Thoracic aorta (tissue), 2 donors: ENCODE measurements at places on chromosomes 6 and 20. TPM values are rescaled to one million over a fixed set of nuclear protein-coding genes. Genes with fewer than 3 reads are reported as not detected.

Gene CYP39A1
- 0.68 TPM for total RNA-seq

- DNase-seq: no peak
Observed at GRCh38 chr20:10557685-10558084, 116.1 kb downstream of the JAG1 start.

DNA sequence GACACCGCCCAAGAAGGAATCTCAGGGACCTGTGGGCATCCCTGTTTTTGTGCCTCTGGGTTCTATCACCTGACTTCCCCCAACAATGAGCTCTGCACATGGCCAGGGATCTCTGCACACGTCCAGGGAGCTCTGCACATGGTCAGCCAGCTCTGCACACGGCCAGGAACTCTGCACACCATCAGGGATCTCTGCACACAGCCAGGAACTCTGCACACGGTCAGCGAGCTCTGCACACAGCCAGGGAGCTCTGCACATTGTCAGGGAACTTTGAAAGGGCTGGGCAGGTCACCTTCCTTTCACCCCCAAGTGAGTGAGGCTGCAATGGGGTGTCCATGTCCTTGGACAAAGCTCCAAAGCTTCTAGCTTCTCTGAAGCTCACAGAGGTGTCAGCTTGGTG, 5.2 kb upstream of the SLCO4A1 start:
- no peak for DNase-seq

GRCh38 chr20:37356387-37356786, 10.4 kb downstream of the SRC start:
- peak; percentile 60 for DNase-seq

DNA sequence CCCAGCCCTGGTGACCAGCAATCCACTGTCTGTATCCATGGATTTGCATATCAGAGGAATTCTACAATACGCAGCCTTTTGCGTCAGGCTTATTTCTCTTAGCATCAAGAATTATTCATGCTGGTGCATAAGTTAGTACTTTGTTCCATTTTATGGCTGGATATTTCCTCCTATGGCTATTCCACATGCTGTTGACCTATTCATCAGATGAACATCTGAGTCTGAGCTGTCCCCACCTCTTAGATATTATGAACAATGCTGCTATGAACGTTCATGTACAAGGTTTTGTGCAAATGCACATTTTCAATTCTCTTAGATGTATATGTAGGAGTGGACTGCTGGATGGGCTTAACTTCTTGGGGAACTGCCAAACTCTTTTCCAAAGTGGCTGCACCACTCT, 79.0 kb upstream of the CST7 start:
- DNase-seq: no peak

DNA sequence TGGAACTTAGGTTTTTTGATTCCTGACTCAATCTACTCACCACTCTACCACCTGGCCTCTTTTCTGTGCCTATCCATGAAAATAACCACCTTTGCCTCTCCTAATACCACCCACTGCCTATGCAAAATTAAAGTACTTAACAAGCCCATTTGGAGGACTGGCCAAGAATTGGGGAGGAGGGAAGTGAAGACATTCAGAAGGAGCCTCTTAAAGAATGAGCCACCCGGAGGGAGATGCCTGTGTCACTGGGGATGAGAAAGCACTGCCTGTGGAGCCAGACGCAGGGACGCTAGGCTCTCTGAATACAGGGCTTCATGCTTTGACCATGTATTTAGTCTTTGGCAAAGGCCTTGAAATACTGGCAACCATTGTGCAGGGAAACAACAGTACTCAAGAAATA, 40.0 kb upstream of the MRPS10 start:
- DNase-seq: no peak

DNA sequence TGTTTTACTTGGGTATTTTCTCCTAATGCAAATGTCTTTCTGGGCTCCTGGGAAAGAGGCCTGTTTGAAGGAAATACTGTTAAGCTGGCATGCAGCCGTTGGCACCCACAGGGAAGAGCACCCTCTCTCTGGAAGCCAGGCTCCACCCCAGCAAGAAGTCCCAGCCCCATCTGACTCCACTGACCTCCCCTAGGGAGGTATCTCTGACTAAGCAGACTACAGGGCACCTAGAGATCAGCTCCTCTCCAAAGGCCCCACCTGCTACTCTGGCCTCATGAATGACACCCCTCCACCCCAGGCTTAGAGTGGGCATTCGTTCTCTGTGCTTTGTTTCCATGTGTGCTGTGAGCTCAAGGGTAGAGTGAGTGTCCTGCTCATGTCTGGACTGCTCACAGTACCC, 6.4 kb upstream of the MDGA1 start:
- no peak for DNase-seq

DNA sequence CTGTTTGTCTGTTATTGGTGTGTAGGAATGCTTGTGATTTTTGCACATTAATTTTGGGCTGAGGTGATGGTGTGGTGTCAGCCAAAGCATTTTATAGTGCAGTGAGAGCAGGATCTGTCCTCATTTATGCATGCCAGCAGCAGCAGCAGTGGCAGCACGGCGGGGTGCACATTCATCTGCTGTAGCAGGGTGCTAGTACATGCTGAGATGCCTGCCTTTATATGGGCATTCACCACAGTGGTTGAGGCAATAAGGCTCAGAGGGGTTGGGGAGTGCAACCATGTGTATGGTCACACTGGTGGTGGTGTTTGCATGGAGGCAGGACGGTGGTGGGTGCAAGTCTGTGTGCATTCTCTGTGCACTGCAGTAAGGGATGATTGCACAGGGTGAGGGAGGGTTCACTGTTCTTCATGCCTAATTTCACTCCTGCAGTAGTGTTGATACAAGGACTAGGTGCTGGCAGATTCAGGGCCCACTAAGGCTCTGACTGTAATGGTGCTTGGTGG, 129.3 kb upstream of the SYNCRIP start:
- DNase-seq: no peak

DNA sequence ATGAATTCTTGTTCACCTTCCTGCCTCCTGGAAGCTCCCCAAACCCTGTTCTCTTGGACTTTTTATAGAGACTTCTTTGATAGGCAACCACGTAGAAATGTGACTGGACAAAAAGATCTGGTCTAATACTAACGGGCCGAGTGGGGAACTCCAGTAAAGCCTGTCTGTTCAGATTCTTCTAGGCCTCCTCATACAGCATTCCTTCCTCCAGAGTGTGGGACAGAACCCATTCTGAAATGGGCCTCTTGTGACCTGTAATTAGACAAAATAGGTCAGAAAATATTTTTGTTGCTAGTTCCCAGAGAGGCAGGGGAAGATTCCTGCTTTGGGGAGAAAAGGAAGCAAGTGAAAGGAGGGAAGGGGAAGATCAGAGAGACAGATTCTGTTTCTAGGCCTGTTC, 374.3 kb downstream of the CDH26 start:
- no peak for DNase-seq
